ENCODE measurements at places on chromosomes 7 and 10.
A peak's percentile ranks its signal among the peaks of the same experiment; 100 is the strongest.

- DNase-seq, result peak; percentile 21
These were observed 827 bp upstream of the FASTK start for GRCh38 chr7:151081170-151082101.

- no peak for DNase-seq
These were observed 172.0 kb downstream of the MAD1L1 start for GRCh38 chr7:2060701-2061100.

- no peak for DNase-seq
These were observed 188.5 kb downstream of the SNX10 start for GRCh38 chr7:26480156-26480555.

GRCh38 chr7:44448922-44449583, 41.4 kb downstream of the NUDCD3 start:
- peak; percentile 41 for DNase-seq

GRCh38 chr7:28330384-28331070, 81.8 kb upstream of the CREB5 start:
- no peak for DNase-seq

DNA sequence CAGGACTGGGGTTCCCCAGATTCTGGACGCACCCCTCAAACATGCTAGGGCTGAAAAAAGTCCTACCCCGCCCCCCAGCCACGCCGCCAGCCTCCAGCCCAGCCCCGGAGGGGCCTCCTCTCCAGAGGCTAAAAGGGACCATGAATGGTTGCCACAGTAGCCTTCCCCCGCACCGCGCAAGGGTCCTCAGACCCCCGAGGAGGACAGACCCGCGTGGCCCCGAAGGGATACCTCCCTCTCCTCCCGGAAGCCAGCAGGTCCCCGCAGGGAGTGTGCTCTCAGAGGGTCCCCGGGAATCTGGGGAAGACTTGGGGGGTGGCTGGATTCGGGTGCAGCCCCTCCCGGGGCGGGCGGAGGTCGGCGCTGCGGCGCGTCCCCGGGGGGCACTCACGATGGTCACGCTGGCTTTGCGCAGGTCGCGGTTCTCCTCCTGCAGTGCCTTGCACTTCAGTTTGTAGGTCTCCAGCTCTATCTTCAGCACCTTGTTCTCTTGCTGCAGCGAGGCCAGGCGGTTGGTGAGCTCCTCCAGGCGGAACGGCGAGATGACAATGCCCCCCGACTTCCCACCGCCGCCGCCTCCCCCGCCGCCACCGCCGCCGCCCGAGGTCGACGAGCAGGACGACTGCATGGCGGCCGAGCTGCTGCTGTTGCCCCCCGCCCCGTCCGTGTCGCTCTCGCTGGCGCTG, 482 bp downstream of the CCDC6 start:
- no peak for DNase-seq

GRCh38 chr10:95628786-95629185, 27.7 kb downstream of the ALDH18A1 start:
- no peak for DNase-seq

GRCh38 chr10:230758-231157, 95.5 kb downstream of the ZMYND11 start:
- no peak for DNase-seq

GRCh38 chr7:110541962-110542361, 549.0 kb upstream of the LRRN3 start:
- DNase-seq, result no peak

GRCh38 chr10:70088308-70088698, 35.7 kb downstream of the MACROH2A2 start:
- DNase-seq, result no peak

DNA sequence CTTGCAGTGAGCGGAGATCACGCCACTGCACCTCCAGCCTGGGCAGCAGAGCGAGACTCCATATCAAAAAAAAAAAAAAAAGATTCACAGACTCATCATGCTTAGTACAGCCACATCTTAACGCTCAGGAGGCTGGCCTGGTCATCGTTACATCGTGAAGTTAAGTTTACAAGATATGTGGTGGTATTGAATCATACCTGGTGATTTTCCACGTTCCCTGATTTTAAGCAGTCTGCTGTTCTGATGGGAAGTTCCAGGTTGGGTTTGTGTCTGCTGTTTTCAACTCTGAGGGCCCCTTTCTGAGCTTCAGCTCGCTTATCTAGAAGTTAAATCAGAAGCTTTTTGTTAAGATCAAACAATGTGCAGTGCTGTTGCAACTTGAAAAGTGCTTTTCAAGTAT, 6.9 kb downstream of the PPP2R2D start:
- DNase-seq, result no peak

GRCh38 chr7:86844608-86845007, 200.9 kb downstream of the GRM3 start:
- DNase-seq, result no peak

GRCh38 chr10:114033566-114033965, 10.1 kb upstream of the ADRB1 start:
- DNase-seq, result no peak

DNA sequence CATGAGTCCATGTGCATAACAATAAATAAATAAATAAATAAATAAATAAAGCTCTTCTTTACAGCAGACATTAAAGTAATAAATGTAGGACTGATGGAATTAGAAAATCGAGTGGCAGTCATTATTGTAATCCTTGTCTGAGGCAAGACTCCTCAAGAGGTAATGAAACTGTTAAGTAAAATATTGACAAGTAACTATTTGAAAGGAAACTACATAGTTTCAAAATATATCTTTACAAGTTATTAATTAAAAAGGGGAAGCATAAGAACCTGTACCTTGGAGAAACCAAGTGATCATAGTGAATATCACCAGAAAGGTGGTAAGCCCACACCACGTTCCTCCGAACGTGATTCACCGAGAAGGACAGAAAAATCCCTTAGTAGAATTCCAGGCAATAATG, 285.6 kb upstream of the SORCS1 start:
- no peak for DNase-seq

DNA sequence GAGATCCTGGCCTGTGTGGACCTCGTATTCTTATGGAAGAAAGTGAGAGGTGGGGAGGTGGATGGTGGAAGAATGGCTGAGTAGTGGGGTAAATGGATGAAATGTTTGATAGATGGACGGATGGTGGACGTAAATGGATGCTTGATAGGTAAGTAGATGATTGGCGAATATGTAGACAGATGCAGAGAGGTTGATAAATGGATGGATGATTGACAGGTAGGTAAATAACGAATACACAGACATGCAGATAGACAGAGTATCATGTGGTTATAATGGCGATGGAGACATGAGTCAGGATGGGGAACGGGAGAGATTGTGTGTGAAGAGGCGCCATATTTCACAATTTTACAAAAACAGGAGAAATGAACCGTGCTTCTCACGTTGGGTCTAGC, 219.5 kb downstream of the DIP2C start:
- no peak for DNase-seq

- no peak for DNase-seq
These were observed 24.6 kb downstream of the CACNB2 start for GRCh38 chr10:18164748-18165361.

- DNase-seq, result no peak
These were observed 18.4 kb upstream of the CCDC71L start for GRCh38 chr7:106679153-106679931.

GRCh38 chr7:127692200-127692599, 40.2 kb downstream of the SND1 start:
- no peak for DNase-seq

DNA sequence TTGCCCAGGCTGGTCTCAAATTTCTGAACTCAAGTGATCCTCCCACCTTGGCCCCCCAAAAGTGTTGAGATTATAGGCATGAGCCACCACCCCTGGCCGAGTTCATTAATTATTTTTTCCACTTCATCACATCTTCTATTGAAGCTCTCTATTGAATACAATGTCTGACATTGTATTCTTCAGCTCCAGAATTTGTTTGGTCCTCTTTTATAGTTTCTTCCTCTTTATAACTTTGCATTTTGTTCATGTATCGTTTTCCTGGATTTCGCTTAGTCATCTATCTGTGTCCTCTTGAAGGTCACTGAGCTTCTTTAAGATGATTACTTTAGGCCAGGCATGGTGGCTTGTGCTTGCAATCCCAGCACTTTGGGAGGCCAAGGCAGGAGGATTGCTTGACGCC, 30.2 kb downstream of the NOM1 start:
- DNase-seq, result no peak

Data from pons (tissue), 1 donor.